ENCODE measurements at places on chromosomes 7 and 10.

GRCh38 chr10:17954861-17955260, 3.1 kb downstream of the SLC39A12 start:
- no peak for DNase-seq

- no peak for DNase-seq
These were observed 42.8 kb downstream of the HSPA12A start for GRCh38 chr10:116699471-116700150.

DNA sequence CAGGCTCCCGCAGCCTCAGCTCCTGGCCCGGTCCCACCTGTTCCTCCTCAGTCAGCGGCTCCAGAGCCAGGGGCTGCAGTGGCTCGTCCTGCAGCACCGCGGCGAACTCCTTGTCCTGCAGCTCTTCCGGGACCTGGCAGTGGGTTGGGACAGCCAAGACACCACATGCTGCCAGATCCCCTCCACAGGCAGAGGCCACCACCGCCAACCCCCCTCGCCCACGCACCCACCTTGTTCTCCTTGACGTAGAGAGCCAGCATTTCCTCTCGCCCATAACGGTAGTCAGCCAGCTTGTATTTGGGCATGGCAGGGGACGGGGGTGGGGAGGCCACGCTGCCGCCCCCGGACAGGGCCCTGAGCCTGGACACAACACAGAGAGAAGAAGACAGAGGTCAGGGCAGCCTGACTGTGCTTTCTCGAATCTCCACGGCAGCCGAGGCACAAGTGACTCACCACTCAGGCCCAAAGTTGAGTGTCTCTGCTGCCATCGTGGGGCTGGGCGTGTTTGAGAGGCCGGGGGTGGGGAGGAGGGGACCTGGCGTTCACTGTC, 6.2 kb downstream of the GIGYF1 start:
- DNase-seq, result no peak

GRCh38 chr10:96497391-96497790, 16.3 kb downstream of the TLL2 start:
- DNase-seq, result no peak

GRCh38 chr7:151140826-151141225, 26.7 kb downstream of the GBX1 start:
- DNase-seq, result no peak

DNA sequence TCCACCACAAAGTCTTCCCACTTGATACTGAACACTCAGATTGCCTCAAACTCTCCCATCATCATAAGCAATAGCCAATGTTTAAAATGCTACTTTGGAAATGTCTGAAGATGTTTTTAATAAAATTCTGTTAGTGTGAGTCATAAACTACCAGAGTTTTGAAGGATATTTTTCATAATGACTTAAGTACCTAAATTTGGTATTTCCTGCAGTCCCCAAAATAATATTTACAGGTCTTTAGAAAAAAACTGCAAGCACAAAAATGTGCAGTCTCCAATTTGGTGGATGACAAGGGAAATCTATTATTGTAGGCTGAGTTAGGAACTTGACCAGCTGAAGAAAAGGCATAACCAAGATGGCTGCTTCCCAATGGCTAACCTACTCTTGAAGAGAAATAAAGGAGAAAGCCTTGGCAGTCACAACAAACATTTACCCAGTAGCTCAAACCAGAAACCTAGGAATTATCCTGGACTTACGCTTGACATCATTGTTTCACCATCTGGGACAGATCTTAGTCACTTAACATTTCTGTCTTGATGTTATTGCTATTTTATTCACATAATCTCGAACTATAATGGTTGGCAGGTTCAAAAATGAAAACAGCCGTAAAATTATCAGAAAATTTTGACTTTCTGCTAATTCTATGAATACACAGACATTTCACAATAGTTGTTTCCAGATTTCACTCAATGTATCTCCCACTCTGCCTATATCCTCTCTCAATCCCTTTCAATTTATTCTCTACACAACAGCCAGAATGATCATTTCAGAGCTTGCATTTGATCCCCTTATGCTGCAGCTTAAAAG, 111.2 kb upstream of the STEAP1B start:
- DNase-seq, result no peak
